Stimulated activated CD4-positive, alpha-beta T cell treated with anti-CD3 and anti-CD28 coated beads, Interleukin-2, amount 100 ng/mL, for 24 hours (primary cell): ENCODE measurements at places on chromosomes 4 and X.

GRCh38 chrX:131565909-131566308 is 22.0 kb downstream of the OR13H1 start:
- DNase-seq, result no peak

DNA sequence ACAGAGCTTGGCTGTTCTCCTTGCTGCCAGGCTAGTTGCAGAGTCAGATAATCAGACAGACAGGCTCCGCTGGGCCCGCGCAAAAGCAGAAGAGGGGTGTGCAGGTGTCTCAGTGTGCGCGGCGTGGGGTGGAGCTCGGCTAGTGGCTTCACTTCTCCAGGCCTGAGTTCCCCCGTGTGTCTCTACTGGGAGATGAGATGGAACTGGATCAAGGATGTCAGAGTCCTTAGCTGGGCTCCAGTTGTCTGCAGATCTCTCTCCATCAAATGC is 21.1 kb downstream of the HTRA3 start:
- DNase-seq, result no peak

DNA sequence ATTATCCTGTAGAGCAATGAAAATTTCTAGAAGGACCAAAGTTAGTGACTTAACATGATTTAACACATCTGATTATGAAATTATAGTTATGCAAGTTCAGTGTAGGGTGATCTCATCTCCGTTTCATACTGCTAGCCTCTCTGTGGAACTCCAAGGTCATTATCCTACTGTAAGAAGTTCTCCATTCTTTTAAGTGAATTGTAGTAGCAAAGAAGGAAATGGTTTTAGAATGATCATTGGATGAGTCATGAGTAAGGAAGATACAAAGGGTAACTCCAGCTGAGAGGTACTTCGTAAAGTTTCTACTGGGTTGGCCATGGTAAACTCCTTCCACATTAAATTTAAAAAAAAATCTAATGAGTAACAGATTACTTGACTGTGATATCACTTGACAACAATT is 215.0 kb upstream of the GIMD1 start:
- DNase-seq, result no peak

- peak; percentile 41 for DNase-seq
Measured at GRCh38 chrX:8988446-8988845, 45.5 kb downstream of the FAM9B start.
